ENCODE measurements at places on chromosomes 16 and 17.

GRCh38 chr16:85202631-85203461 is 90.6 kb upstream of the CIBAR2 start:
- no peak for DNase-seq

- DNase-seq, result no peak
Observed at GRCh38 chr16:56267888-56268287, 76.6 kb downstream of the GNAO1 start.

DNA sequence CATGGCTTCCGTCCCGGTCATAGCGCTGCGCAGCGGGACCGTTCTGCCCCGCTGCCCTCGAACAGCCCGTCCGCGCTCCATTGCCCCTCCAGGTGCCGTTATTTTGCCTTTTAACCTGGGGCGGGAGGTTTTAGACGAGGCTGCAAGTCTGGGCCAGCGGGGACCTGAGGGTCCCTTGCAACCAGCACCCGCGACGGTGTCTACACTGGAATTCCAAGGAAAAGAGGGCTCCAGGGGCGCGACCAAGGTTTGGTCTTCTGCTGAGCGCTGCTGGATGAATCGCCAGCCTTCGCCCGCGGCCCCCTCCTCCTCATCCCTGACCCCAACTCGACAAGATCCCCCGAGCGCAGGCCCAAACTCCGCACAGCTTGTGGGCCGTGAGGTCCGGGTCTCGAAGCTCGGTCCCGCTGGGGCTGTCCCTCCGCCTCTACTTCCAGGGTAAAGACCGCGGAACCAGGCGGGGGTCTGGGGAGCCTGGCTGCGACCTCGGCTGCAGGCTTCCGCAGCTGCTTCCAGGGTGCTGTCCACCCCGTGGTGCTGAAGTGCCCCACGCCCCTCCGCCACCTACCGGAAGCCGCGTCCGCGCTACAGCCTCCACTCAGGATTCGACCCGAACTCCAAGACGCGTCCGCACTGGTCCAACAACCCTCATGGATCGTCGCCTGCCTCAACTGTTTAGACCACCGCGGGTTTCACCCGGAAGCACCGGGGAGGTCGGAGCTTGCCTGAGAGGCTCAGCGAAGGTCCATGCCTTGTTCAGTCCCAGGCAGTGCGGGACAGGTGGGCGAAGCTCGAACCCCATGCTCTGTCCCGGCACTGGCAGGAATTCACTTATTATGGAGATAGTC is 10.1 kb upstream of the CA4 start:
- DNase-seq, result peak; percentile 46

- no peak for DNase-seq
Observed at GRCh38 chr17:19341641-19342610, 20.6 kb downstream of the B9D1 start.

DNA sequence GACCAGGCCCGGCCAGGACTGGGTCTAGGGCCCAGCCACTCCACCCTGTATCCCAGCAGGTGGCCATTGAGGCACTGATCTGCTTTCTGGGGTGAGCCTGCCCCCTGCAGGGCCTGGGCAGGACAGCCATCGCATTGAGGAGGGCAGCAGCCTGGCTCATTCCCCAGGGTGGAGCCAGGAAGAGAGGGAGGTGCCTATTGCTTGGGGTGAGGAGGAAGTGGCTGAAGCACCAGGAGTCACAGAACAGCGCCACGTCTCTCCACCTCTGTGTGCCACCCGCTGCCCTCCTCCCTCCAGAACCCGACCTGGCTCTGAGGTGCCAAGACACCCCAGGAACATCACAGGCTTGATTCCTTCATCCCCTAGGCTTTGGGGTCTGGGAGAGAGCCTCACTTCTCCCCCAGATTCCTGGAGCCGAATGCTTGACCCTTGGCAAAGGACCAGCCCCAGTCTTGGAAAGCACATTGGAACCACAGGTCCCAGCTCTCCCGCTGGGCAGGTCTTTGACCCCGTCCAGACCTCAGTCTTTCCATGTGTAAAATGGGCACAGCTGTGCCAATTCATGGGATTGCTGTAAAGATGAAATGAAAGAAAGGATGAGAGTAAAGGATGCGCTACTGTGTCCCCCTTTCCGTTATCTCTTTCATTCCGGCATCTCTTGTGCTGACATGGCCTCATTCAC is 7.2 kb upstream of the KRT36 start:
- peak; percentile 56 for DNase-seq

- DNase-seq, result no peak
Observed at GRCh38 chr17:64739316-64740058, 77.4 kb upstream of the SMURF2 start.

- no peak for DNase-seq
Observed at GRCh38 chr17:19409066-19409465, 2.0 kb upstream of the RNF112 start.

- DNase-seq, result peak; percentile 27
Observed at GRCh38 chr16:4115209-4115948, 863 bp downstream of the ADCY9 start.

DNA sequence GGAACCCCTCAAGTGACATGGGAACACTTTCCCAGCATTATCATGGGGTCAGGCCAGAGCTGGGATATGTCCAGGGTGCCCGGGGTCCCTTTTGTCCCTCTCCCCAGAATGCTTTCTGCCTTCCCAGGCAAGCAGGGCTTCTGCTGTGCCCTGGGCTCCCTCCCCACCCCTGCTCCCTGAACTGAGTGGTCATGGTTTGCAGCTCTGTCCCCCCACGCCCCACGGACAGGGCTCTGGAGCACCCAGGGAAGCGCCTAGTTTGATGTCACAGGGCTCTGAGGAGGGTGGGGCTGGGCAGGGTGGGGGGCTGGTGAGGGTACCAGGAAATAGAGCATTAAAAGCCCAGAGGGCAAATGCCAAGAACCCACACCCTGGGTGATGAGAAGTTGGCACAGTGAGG is 92.3 kb downstream of the CCDC182 start:
- no peak for DNase-seq

GRCh38 chr16:31460582-31461002 is 1.3 kb downstream of the ARMC5 start:
- no peak for DNase-seq

GRCh38 chr17:19725486-19725885 is 9.1 kb upstream of the SLC47A2 start:
- no peak for DNase-seq

- DNase-seq, result no peak
Observed at GRCh38 chr17:67707442-67707841, 10.3 kb upstream of the NOL11 start.

GRCh38 chr17:59626756-59627155 is 7.1 kb downstream of the CLTC start:
- no peak for DNase-seq

- no peak for DNase-seq
Observed at GRCh38 chr16:1859650-1860049, 12.3 kb downstream of the MEIOB start.

- DNase-seq, result peak; percentile 37
Observed at GRCh38 chr17:58991718-58992331, 114.9 kb downstream of the TRIM37 start.

- DNase-seq, result no peak
Observed at GRCh38 chr16:82857693-82858365, 231.1 kb downstream of the CDH13 start.

GRCh38 chr17:28912281-28912937 is 9.5 kb upstream of the DHRS13 start:
- DNase-seq, result no peak

- DNase-seq, result no peak
Observed at GRCh38 chr17:29838961-29839360, 91.1 kb downstream of the SSH2 start.
